Umbilical cord (tissue), 2 donors: ENCODE measurements at places on chromosomes 1 and 21. TPM values are rescaled to one million over a fixed set of nuclear protein-coding genes. Genes with fewer than 3 reads are reported as not detected.

CRYZ gene
- 20.5 TPM for total RNA-seq

HRNR gene
- 2.2 TPM for total RNA-seq

DNA sequence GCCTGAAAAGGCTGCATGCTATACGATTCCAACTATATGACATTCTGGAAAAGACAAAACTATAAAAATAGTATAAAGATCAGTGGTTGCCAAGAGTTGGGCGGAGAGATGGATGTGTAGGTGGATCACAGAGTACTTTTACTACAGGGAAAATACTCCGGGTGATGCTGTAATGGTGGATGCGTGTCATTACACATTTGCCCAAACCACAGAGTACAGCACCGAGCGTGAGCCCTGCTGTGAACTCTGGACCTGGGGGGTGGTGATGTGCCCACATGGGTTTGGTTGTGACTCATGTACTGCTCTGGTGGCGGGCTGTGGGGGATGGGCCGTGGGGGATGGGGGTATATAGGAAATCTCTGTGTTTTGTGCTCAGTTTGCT is 162.7 kb upstream of the COL6A1 start:
- DNase-seq, result no peak

GRCh38 chr1:183263886-183264602 is 78.0 kb downstream of the LAMC2 start:
- no peak for DNase-seq
